ENCODE measurements at places on chromosomes 3 and 15. TPM values are rescaled to one million over a fixed set of nuclear protein-coding genes. Genes with fewer than 3 reads are reported as not detected.

DNA sequence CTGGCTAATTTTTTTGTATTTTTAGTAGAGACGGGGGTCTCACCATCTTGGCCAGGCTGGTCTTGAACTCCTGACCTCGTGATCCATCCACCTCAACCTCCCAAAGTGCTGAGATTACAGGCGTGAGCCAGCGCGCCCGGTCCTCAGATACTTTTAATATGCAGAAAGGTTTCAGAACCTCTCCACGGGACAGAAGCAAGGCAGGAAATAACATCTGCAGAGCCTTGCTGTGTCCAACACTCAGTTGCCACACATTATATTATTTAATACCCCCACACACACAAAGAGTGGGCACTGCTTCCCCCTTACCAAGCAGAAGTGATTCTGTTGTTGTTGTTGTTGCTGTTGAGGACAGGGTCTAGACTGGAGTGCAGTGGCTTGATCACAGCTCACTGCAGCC lies 28.0 kb downstream of the OSBPL10 start:
- no peak overlapping the region for H3K4me3 ChIP-seq
- H3K27ac ChIP-seq = no peak overlapping the region
- no peaks in the 10 kb centered on the region for H3K36me3 ChIP-seq
- H3K27me3 ChIP-seq = no peaks in the 10 kb centered on the region

- no peaks in the 10 kb centered on the region for H3K36me3 ChIP-seq
- H3K4me1 ChIP-seq = no peaks in the 10 kb centered on the region
- H3K4me3 ChIP-seq = no peak overlapping the region
- no peaks in the 10 kb centered on the region for H3K27me3 ChIP-seq
These were observed 135.8 kb upstream of the RORA start for GRCh38 chr15:61364871-61365270.

DNA sequence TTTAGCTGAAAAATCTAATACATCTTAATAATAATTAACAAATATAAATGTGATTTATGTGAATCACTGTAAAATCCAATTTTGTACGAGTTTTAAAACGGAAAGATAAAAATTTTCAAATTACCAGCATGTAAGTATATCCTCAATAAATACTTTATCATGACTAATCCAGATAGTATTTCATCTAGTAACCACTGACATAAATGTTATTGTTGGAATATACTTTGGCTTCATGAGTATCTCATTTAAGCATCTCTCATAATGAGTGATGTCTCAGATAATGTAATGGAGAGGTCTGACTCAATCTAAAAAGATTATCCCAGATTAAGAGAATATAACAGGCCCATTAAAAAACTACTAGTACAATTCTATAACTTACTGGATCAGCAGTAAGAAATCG lies 216.3 kb downstream of the STAG1 start:
- no peak overlapping the region for H3K4me3 ChIP-seq
- no peaks in the 10 kb centered on the region for H3K36me3 ChIP-seq

DNA sequence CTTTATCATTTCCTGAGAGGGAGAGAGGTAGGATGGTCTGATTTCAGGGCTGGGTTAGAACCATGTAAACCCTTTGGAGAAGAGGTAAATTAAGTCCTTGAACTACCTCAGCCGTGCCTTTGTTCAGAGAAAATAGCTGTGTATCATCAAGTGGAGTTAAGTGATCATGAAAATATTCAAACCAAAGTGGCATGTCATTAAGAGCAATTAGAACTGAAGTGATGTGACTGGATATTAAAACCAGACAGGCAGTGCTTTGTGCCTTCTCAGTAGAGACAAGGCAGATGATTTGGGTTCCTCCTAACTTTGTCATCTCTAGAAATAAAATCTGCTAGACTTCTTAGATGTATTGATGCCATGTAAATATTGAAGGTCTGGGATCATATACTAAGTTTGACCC lies 171.5 kb downstream of the IL5RA start:
- H3K4me1 ChIP-seq = no peaks in the 10 kb centered on the region
- no peak for DNase-seq
- H3K36me3 ChIP-seq = no peaks in the 10 kb centered on the region
- H3K27ac ChIP-seq = no peak overlapping the region
- H3K4me3 ChIP-seq = no peak overlapping the region
- H3K27me3 ChIP-seq = no peaks in the 10 kb centered on the region

- no peak overlapping the region for H3K4me3 ChIP-seq
- no peaks in the 10 kb centered on the region for H3K36me3 ChIP-seq
- no peaks in the 10 kb centered on the region for H3K4me1 ChIP-seq
- no peaks in the 10 kb centered on the region for H3K27me3 ChIP-seq
- DNase-seq = no peak
These were observed 15.6 kb upstream of the STRA6 start for GRCh38 chr15:74217907-74218885.

GRCh38 chr3:53191836-53192480 lies 30.9 kb downstream of the PRKCD start:
- H3K36me3 ChIP-seq = no peaks in the 10 kb centered on the region
- no peak overlapping the region for H3K4me3 ChIP-seq
- DNase-seq = peak; percentile 64
- H3K4me1 ChIP-seq = no peaks in the 10 kb centered on the region
- no peaks in the 10 kb centered on the region for H3K27me3 ChIP-seq

- no peak overlapping the region for H3K4me3 ChIP-seq
- no peaks in the 10 kb centered on the region for H3K27me3 ChIP-seq
- no peaks in the 10 kb centered on the region for H3K36me3 ChIP-seq
- no peaks in the 10 kb centered on the region for H3K4me1 ChIP-seq
These were observed 130.6 kb upstream of the FHIT start for GRCh38 chr3:61381745-61382392.

DNA sequence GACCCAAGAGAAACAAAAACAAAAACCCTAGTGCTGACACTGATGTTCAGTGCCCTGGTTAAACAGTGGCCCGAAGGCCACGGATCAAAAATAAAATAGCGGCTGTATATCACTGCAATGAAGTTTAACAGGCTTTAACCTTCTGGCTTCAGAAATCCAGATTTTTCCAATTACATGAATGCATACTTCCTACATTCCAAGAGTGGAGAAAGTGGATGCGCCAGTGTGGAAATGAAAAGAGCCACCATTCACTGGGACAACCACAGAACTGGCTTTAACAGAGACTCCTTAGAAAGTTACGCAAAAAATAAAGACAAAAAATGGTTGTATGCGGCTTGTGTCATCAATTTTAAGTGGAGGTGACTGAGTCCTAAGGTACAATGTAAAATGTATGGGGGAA lies 522.2 kb downstream of the FHIT start:
- no peaks in the 10 kb centered on the region for H3K4me1 ChIP-seq
- DNase-seq = no peak
- H3K4me3 ChIP-seq = no peak overlapping the region
- H3K27ac ChIP-seq = no peak overlapping the region
- H3K27me3 ChIP-seq = no peaks in the 10 kb centered on the region

- no peaks in the 10 kb centered on the region for H3K4me1 ChIP-seq
- no peak overlapping the region for H3K27ac ChIP-seq
- peak overlapping the region; percentile 99 for H3K4me3 ChIP-seq
- no peaks in the 10 kb centered on the region for H3K27me3 ChIP-seq
These were observed 412 bp downstream of the SLC41A3 start for GRCh38 chr3:126083511-126083912.

GRCh38 chr3:110789315-110789714 lies 282.3 kb upstream of the NECTIN3 start:
- H3K4me1 ChIP-seq = no peaks in the 10 kb centered on the region
- H3K4me3 ChIP-seq = no peak overlapping the region
- H3K27ac ChIP-seq = no peak overlapping the region
- H3K36me3 ChIP-seq = no peaks in the 10 kb centered on the region
- no peaks in the 10 kb centered on the region for H3K27me3 ChIP-seq

GRCh38 chr15:85408270-85408746 lies 27.9 kb downstream of the AKAP13 start:
- no peak for DNase-seq
- no peak overlapping the region for H3K4me3 ChIP-seq
- no peaks in the 10 kb centered on the region for H3K36me3 ChIP-seq
- H3K4me1 ChIP-seq = peaks cover 5% of the 10 kb centered on the region

GRCh38 chr15:38541026-38541425 lies 23.6 kb downstream of the RASGRP1 start:
- H3K36me3 ChIP-seq = no peaks in the 10 kb centered on the region
- DNase-seq = no peak
- H3K27ac ChIP-seq = no peak overlapping the region
- H3K27me3 ChIP-seq = no peaks in the 10 kb centered on the region
- no peak overlapping the region for H3K4me3 ChIP-seq

- no peaks in the 10 kb centered on the region for H3K27me3 ChIP-seq
- peak overlapping the region; percentile 56 for H3K4me3 ChIP-seq
These were observed 2.7 kb downstream of the IGF1R start for GRCh38 chr15:98651036-98651481.

DNA sequence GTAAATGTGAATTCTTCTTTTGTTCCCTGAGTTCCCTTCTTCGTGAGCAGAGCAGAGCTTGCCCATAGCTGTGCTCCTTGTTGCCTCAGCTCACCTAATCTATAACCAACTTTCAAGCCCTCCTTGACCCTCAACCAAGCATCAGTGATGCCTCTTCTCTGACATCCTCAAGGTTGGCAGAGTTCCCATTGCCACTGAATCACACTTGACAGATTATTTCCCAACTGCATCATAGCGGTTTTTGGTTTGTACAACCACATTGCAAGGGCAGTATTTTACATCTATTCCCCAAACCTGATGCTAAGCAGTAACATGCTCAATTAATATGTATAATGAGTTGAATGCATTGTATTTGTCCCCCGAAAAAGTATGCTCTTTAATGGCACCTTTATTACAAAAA lies 133.0 kb upstream of the SNTN start:
- H3K4me3 ChIP-seq = no peak overlapping the region
- DNase-seq = no peak
- no peaks in the 10 kb centered on the region for H3K36me3 ChIP-seq
- no peak overlapping the region for H3K27ac ChIP-seq
- H3K4me1 ChIP-seq = no peaks in the 10 kb centered on the region
- no peaks in the 10 kb centered on the region for H3K27me3 ChIP-seq

DNA sequence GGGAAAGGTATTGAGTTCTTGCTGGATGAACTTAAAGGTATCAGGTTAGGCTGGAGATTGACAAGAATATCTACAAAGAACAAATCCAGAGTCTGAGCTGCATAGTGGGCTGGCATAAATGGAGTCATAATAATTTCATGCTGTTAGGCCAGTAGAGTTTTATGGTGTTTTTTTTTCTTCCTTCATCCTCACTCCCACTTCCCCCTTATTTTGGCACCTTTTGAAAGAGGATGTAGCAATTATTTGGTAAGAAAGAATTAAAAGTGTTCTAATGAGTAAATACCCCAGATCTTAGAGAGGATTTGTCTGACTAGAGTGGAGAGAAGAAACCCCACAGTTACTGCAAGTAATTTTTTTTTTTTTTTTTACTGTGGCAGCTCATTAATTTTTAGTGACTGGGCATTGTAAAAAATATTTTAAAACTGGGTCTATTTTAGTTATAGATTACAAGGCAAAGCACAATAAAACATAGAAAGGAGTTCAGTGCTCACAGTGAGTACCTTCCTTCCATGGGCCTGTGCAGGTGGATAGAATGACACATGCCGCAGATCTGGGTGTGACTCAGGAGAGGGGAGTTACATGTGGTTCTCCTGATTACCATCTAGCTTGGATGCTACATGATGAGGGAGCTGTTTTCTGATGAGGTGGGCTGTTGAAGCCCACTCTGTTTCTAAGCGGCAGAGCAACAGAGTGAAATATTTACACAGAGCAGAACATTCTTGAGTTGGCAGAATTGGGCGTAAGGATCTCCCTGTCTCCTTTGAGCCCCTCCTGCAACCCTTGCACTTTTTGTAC lies 5.3 kb downstream of the EDEM1 start:
- H3K4me3 ChIP-seq = no peak overlapping the region
- H3K36me3 ChIP-seq = no peaks in the 10 kb centered on the region
- no peaks in the 10 kb centered on the region for H3K27me3 ChIP-seq
- H3K27ac ChIP-seq = no peak overlapping the region
- DNase-seq = no peak

DNA sequence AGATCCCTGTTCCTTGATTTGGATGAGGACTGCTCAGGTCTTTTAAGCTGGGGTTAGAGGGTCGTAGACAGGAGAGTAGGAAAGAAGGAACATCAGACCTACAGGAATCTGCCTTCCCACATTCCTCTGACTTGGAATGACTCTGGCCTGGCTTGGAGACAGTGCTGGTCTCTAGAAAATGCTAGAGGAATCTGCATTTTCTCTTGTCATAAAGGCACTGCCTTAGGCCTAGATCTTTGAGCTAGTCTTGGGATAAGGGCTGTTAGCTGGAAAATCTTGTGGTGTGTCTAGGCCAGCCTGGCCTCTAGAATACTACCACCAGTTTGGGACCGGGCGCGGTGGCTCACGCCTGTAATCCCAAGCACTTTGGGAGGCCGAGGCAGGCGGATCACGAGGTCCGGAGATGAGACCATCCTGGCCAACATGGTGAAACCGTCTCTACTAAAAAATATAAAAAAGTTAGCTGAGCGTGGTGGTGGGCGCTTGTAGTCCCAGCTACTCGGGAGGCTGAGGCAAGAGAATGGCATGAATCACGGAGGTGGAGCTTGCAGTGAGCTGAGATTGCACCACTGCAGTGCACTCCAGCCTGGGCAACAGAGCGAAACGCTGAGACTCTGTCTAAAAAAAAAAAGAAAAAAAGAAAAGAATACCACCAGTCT lies 17.3 kb upstream of the BSN start:
- no peak overlapping the region for H3K27ac ChIP-seq
- peak; percentile 55 for DNase-seq
- H3K27me3 ChIP-seq = no peaks in the 10 kb centered on the region
- no peak overlapping the region for H3K4me3 ChIP-seq
- H3K4me1 ChIP-seq = no peaks in the 10 kb centered on the region
- peaks cover 2% of the 10 kb centered on the region for H3K36me3 ChIP-seq

GRCh38 chr3:72440491-72440890 lies 407.8 kb downstream of the SHQ1 start:
- DNase-seq = no peak
- H3K36me3 ChIP-seq = no peaks in the 10 kb centered on the region
- H3K27ac ChIP-seq = no peak overlapping the region
- H3K27me3 ChIP-seq = no peaks in the 10 kb centered on the region
- H3K4me3 ChIP-seq = no peak overlapping the region
- no peaks in the 10 kb centered on the region for H3K4me1 ChIP-seq

GRCh38 chr3:57816471-57817095 lies 60.5 kb downstream of the SLMAP start:
- no peak overlapping the region for H3K4me3 ChIP-seq
- H3K36me3 ChIP-seq = no peaks in the 10 kb centered on the region
- H3K27ac ChIP-seq = no peak overlapping the region
- H3K27me3 ChIP-seq = no peaks in the 10 kb centered on the region

DNA sequence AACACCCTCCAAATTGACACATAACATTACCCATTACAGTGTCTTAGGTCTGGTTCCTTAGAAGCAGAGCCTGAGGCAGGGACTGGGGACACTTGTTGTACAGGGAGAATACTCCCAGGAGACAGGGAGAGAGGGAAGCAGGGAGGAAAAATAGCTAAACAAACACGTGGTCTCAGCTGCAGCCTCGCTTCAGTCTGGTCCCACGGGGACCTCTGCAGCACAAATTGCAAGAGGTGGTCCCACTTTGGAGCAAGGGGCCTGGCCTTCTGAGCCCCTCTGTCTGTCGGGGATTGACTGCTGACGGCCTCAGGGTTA lies 25.0 kb upstream of the PLA2G4D start:
- no peak overlapping the region for H3K27ac ChIP-seq
- no peak overlapping the region for H3K4me3 ChIP-seq
- H3K27me3 ChIP-seq = no peaks in the 10 kb centered on the region
- H3K36me3 ChIP-seq = no peaks in the 10 kb centered on the region
- H3K4me1 ChIP-seq = no peaks in the 10 kb centered on the region

Gene MAP6D1
- 1.7 TPM for total RNA-seq

Gene GOLGA6L7
- total RNA-seq = not detected

Gene COL6A5
- total RNA-seq = not detected

Gene ARL6IP5
- total RNA-seq = 205 TPM

Gene FBXW12
- total RNA-seq = not detected

Gene GOLGA6L9
- total RNA-seq = 1.6 TPM

Gene TPRA1
- total RNA-seq = 28.5 TPM

Gene ACTC1
- 107 TPM for total RNA-seq

Gene LCTL
- total RNA-seq = not detected

Gene PEX5L
- 0.24 TPM for total RNA-seq

Gene TMEM212
- total RNA-seq = not detected

Measured in aorta (tissue), 5 donors.